HepG2 (cell line): ENCODE measurements at places on chromosomes 12 and 14.

DNA sequence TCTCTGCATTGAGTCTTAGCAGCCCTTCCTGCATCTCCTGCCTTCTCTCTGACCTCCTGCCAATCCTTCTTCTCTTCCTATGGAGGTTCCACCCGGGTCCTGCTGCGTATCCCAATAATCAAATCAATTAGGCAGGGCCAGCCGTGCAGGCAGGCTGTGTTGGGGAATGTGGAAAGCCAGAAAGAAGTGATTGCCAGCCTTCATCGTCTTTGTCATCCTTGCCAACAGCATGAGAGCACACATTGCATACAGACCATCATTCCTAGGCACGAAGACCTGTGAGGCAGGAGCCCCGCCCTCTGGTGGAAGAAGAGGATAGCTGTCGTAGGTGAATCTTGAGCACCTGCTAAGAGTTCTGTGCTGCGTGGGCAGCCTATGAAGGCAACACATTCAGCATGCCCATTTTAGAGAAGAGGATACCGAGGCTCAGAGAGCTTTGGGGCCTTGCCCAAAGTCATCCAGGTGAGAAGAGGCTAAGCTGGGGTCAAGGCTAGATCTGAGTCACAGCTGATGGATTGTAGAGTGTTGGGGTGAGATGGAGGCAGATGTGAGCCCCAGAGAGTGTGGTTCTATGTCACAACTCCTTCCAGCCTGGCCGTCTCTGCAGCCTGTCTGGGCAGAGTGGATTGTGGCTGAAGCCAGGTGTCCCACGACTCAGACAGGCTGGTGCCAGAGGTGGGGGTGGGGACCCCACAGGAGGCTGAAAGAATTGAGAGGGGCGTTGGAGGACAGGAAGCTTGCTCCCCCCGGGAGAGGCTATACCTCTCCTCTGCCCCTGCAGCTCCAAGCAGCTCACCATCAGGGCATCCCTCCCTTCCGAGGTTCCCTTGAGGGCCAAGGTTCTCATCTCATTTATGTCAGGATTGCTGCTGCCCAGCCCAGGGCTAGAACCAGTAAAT is 12.7 kb downstream of the C14orf132 start:
- no peak overlapping the region for H3K27ac ChIP-seq
- no peak overlapping the region for H3K4me3 ChIP-seq
- H3K36me3 ChIP-seq: no peaks in the 10 kb centered on the region
- H3K27me3 ChIP-seq: no peaks in the 10 kb centered on the region; the same call in 1 of the 2 replicates
- DNase-seq: peak; percentile 33
- no peaks in the 10 kb centered on the region for H3K4me1 ChIP-seq

DNA sequence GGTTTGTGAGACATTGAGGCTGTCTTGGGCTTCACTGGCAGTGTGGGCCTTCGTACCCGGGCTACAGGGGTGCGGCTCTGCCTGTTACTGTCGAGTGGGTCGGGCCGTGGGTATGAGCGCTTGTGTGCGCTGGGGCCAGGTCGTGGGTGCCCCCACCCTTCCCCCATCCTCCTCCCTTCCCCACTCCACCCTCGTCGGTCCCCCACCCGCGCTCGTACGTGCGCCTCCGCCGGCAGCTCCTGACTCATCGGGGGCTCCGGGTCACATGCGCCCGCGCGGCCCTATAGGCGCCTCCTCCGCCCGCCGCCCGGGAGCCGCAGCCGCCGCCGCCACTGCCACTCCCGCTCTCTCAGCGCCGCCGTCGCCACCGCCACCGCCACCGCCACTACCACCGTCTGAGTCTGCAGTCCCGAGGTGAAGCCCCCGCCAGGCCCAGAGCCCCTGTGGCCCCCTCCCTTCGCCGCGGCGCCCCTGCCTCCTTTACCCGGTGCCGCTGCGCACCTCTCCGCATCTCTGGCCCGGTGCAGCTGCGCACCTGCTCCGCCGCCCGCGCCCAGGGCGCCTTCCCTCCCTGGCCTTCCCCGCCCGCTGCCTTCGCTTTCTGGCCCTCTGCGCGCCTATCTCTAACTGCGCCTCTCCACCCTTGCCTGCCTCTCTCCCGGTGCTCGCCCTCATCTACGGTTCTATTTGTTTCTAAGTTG is at the start of gene ENO2:
TSS of gene ENO2 (plus strand) at position 335 of the 701 bp plus-strand sequence. CDS start 1,253 bp downstream, outside the sequence.
- peak within 1 kb of the TSS; percentile 84 for H3K27ac ChIP-seq
- DNase-seq: peak; percentile 44
- H3K36me3 ChIP-seq: peaks cover 17% of the 10 kb centered on the region; the same call in 2 of the 3 replicates
- H3K27me3 ChIP-seq: no peaks in the 10 kb centered on the region
- H3K4me3 ChIP-seq: peak within 1 kb of the TSS; percentile 77

DNA sequence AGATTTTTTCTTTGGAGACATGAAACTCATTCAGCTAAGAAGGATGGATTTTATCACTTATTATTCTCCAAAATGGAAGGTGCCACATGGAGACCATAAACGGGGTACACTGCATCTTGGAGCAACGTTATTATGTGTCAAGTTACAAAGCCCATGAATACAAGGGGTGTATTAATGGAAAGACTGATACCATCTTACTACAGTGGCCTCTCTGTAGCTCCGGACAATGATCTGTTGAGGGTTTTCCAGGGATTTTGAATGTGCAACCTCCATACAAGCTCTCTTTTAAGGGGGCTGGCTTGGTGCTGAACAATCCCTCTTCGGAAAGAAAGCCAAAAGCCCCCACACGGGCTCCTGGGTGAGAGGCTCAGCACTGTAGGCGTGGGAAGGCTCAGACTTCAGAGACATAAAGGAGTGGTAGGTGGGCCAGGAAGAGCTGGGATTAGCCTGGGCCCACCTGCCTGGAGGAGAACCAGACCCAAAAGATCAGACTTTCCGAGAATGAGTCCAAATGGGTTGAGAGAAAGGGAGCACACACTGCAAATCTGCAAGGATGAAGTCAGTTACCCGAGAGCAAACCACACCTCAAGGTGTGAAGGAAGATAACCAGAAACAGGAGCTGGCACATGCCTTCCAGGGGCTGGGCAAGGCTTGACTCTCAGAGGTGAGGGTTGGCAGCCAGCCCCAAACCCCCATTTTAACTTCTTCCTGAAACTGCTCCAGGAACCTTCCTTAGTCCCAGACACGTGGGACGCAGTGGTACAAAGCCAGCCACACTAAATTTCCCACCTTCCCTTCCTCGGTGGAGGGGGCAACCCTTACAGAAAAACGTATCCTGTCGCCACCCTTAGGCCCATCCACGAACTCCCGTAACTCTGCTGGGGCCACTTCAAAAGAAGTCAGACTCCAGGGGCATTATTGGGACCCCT is 1.5 kb downstream of the VPS37B start:
- peak overlapping the region; percentile 69 for H3K27ac ChIP-seq
- DNase-seq: no peak
- peaks cover 74% of the 10 kb centered on the region for H3K4me1 ChIP-seq
- no peaks in the 10 kb centered on the region for H3K36me3 ChIP-seq

DNA sequence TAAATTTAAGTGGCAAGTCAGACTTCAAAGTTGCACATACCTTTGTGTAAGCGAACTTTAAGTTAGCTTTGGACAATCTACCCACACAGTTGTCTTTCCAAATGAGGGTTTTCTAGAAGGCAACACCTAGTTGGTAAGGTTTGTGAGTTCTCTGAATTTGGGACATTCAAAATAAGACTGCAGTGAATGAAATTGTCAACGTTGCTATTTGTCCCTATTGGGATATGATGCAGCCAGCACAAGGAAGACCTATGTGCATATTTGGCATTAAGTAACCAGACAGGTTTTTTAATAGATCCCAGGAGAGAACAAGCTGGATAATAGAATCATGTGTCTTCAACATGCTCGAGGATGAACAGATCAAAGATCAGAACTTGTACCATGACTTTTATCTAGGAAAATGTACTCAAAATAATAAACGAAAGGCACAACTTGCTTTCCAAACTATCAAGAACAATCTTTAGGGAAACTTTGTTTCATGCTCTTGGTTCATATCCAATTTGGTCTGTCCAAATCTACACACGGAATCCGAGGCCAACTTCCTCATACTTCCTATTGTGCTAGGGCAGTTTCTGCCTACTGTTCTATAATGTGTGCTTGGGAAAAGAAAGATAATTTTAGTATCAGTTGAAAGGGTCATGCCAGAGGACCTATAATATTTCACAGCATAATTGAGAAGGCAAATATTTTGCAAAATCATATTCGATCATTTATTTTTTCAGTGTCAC is 284.2 kb upstream of the SOX5 start:
- no peaks in the 10 kb centered on the region for H3K36me3 ChIP-seq
- H3K27me3 ChIP-seq: no peaks in the 10 kb centered on the region; the same call in 1 of the 2 replicates
- no peak for DNase-seq
- H3K27ac ChIP-seq: no peak overlapping the region

DNA sequence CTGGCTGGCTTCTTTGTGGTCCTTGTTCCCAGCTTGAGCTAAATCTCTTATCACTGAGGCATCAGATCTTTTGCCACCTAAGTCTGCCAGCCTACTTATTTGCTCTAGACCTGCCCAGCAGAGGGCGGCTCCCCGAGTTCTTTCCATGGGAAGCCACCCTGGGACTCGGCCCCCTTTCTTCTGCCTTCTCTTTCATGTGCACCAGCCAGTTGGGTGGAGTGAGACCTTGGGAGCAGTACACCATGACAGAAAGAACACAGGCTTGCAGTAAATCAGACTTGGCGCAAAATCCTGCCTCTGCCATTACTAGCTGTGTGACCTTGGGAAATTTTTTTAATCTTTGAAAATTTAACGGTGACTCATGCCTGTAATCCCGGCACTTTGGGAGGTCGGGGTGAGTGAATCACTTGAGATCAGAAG is 7.4 kb downstream of the SMAGP start:
- H3K27ac ChIP-seq: no peak overlapping the region
- H3K36me3 ChIP-seq: no peaks in the 10 kb centered on the region
- no peak overlapping the region for H3K4me3 ChIP-seq
- no peak for DNase-seq

DNA sequence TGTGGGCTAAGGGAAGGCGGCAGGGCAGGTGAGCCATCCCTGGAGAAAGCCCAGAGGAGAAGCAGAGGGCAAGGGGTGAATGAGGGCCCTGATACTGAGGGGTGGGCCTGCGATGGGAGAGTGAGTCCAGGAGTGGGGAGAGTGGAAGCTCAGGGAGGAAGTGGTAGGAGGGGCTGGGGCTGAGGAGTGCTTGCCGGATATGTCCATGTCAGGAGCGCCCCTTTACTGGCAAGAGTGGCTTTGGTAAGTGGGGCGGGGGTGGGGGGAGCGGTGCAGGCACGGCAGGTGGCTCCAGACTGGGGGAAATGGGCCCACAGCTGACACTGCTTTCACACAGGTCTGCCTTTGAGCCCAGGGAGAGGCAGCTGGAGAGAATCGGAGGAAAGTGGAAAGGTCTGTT is 86.4 kb upstream of the GPR68 start:
- H3K27me3 ChIP-seq: no peaks in the 10 kb centered on the region
- H3K27ac ChIP-seq: no peak overlapping the region
- no peak for DNase-seq
- peaks cover 30% of the 10 kb centered on the region for H3K4me1 ChIP-seq
- no peak overlapping the region for H3K4me3 ChIP-seq
